ENCODE measurements at places on chromosomes 5 and 9. TPM values are rescaled to one million over a fixed set of nuclear protein-coding genes. Genes with fewer than 3 reads are reported as not detected.

ACER2 gene
- total RNA-seq, result 1.6 TPM

FST gene
- total RNA-seq, result 29.1 TPM

RNF224 gene
- total RNA-seq, result 0.09 TPM

PLCXD3 gene
- total RNA-seq, result under 0.01 TPM

IFNA21 gene
- total RNA-seq, result not detected

NREP gene
- total RNA-seq, result 19.7 TPM

ITK gene
- total RNA-seq, result under 0.01 TPM

PCDHA7 gene
- total RNA-seq, result 0.47 TPM

MPDZ gene
- 39.6 TPM for total RNA-seq

TMEM245 gene
- total RNA-seq, result 32.0 TPM

OBP2A gene
- total RNA-seq, result not detected

TYRP1 gene
- total RNA-seq, result not detected

PRR16 gene
- total RNA-seq, result 1.6 TPM

KLHL3 gene
- total RNA-seq, result 0.77 TPM

NR2F1-AS1 gene
- 35.8 TPM for total RNA-seq

FCN1 gene
- not detected for total RNA-seq

SEMA5A gene
- 9.9 TPM for total RNA-seq

PCDHA1 gene
- total RNA-seq, result under 0.01 TPM

ENHO gene
- 0.26 TPM for total RNA-seq

IL12B gene
- under 0.01 TPM for total RNA-seq

SARDH gene
- 4.6 TPM for total RNA-seq

LAMC3 gene
- total RNA-seq, result 0.09 TPM

FUT7 gene
- total RNA-seq, result not detected

UAP1L1 gene
- 16.2 TPM for total RNA-seq

C5orf34 gene
- 1.9 TPM for total RNA-seq

TRIM7 gene
- total RNA-seq, result 3.0 TPM

TMEM174 gene
- not detected for total RNA-seq

HRH2 gene
- not detected for total RNA-seq

FANCG gene
- 11.5 TPM for total RNA-seq

HABP4 gene
- 25.2 TPM for total RNA-seq

EQTN gene
- not detected for total RNA-seq

PCDHB8 gene
- 0.32 TPM for total RNA-seq

NDOR1 gene
- 2.2 TPM for total RNA-seq

LHX6 gene
- not detected for total RNA-seq

All from bronchial smooth muscle cell (primary cell).